Nephron progenitor cell (in vitro differentiated cells): ENCODE measurements at places on chromosomes 3 and 15.

DNA sequence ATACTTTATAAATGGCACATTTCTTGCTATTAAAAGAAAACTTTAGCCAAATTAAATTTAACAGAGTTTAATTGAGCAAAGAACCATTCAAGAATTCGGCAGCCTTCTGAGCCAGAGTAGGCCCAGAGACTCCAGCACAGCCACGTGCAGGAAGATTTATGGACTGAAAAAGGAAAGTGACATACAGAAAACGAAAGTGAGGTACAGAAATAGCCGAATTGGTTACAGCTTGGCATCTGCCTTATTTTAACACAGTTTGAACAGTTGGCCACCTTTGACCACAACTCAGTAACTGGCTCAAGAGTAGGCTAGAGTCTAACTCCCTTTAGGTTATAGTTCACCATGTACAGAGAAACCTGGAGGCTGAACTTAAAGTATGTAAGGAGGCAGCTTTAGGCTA is 17.6 kb downstream of the CFAP44 start:
- no peak for DNase-seq

DNA sequence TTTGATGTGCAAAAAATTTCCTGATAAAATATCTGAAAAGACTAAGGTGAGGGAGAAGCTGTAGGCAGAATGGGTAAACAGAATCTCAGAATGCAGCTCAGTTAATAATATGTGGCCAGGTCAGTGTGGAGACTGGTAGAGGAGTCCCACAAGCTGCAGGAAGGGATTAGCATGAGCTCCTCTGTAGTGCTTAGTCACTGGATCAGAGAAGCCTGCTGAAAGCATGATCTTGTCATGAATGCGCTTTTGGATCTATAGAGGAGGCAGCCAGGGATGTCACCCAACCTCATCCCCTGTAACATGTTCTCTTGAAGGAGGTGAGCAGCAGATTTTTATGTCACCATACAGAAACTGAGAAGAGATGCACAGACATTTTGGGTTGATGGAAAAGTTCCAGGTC is 1035.3 kb upstream of the GBE1 start:
- DNase-seq: no peak

GRCh38 chr3:143884861-143885260 is 36.6 kb upstream of the SLC9A9 start:
- DNase-seq: no peak

- no peak for DNase-seq
These were observed 686.3 kb downstream of the NTRK3 start for GRCh38 chr15:87570206-87570605.

GRCh38 chr3:128367221-128367620 is 99.5 kb downstream of the DNAJB8 start:
- no peak for DNase-seq

DNA sequence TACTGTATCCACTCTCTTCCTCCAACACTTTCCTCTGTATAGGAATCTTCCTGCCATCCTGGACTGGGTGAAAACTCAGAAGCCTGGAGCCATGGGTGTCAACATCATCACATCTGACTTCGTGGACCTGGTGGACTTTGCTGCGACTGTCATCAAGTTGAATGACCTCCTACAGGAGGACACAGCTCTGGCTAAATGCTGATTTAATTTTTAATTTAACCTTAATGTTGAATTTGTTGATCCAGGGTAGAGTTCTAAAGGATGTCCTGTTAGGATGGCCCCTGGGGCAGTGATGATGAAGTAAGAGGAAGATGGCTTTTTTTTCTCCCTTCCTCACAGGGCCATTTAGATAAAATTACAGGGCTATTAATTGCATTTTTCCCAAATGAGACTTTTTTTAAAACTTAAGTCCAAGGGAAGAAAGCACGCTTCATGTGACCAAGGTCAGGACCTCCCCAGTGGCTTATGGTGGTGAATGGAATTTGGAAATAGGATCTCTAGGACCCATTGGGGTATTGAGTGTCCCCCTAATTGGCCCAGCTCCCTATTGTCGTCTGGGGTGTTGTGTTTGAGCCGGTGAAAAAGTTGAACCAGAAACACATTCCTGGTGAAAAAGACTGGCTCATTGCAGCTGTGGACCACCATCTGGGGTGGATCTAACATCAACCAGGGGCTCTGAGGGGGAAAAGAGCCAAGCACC is 125.7 kb upstream of the ZBED2 start:
- no peak for DNase-seq

GRCh38 chr3:126835472-126836219 is 131.6 kb downstream of the CHCHD6 start:
- DNase-seq: no peak

- no peak for DNase-seq
These were observed 222.6 kb downstream of the OSBPL10 start for GRCh38 chr3:31758322-31758965.

GRCh38 chr3:69088063-69088462 is 3.3 kb downstream of the ARL6IP5 start:
- no peak for DNase-seq

DNA sequence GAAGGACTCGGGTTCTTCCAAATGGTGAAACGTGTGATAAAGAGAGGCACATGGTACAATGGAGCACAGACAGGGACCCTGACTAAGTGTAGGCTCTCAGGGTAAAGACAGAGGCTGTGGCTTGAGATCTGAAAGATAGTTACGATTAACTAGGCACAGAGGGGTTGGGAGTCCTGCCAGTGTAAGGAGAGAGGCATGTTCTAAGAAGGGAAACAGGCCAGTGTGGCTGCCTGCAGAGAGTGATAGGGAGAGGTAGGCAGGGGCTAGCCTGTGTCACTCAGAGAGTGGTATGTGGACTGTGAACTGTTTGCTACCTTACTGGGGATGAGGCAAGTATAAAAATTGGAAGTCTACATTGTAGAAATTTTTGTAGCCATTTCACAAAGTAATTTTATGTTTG is 109.5 kb downstream of the PEX5L start:
- no peak for DNase-seq

- no peak for DNase-seq
These were observed 44.1 kb upstream of the TP63 start for GRCh38 chr3:189586941-189587663.

- DNase-seq: no peak
These were observed 59.8 kb upstream of the MEX3B start for GRCh38 chr15:82105451-82106215.

- DNase-seq: no peak
These were observed 19.0 kb downstream of the SPATA12 start for GRCh38 chr3:57079474-57079831.

DNA sequence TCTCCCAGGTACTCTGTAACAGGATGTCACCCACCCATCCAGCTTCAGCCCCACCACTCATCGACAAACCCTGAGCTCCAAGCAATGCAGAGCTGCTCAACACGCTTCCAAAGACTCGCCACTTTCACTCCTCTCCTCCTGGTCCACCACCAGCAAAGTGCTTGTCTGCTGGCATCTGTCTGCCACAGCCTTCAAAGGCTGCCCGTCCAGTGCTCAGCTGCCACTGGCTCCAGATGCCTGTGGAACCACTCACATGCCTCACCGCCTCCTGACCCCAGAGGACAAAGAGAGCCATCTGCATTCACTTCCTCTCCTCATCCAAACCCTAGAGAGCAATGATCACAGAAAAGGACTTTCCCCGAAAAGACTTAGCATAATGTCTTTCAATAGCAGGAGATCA is 109.5 kb upstream of the OCA2 start:
- no peak for DNase-seq

DNA sequence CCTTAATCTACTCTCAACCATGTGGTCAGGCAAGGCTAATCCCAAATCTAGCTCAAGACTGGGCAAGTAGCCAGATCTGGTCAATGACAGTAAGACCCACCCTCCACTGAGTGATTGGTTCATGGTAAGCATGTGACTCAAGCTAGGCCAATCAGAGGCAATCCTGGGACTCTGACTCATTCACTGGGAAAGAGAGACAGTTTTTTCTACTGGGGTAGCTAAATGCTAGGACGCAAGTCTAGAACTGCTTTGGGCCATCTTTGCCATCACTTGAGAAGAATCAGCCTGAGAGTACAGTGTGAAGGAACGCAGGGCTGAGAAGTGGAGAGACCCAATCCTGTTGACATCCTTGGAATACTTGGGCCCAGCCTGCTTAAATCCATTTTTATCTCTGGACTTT is 9.4 kb upstream of the RAD18 start:
- no peak for DNase-seq

DNA sequence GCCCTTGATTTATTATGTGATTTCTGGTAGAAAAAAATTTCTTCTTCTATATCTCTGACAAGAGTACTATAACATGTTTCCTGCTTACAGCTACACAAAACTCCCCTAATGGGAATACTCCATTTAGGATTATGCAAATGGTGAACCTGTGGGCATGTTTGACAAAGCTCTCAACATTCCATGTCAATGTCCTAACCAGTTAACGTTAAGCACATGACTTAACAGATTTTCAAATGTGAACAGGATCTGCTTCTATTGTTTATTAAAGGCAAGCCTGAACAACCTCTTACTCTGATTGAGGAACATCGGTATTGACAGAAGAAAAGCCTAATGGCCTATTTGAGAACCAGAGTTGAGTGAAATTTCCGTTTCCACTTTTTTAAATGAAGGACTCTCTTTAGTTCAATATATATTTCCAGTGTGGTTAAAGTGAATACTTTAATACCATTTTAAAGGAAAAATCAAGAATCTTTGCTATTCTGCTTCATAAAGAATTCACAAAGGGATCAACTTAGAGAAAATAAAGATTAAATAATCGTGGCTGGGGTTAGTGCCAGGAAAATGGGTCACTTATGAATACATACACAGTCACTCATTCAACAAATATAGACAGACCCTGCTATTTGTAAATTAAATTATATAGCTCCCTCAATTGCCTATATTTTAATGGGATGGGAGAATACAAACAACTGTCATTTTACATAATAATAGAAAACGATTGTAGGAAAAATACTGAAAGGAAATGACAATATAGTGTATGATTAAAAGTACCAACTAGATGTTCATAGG is 300.3 kb upstream of the CBLB start:
- DNase-seq: no peak

- DNase-seq: no peak
These were observed 53.3 kb downstream of the SLC6A6 start for GRCh38 chr3:14455571-14456317.

GRCh38 chr15:59002418-59002859 is 15.0 kb downstream of the RNF111 start:
- no peak for DNase-seq

DNA sequence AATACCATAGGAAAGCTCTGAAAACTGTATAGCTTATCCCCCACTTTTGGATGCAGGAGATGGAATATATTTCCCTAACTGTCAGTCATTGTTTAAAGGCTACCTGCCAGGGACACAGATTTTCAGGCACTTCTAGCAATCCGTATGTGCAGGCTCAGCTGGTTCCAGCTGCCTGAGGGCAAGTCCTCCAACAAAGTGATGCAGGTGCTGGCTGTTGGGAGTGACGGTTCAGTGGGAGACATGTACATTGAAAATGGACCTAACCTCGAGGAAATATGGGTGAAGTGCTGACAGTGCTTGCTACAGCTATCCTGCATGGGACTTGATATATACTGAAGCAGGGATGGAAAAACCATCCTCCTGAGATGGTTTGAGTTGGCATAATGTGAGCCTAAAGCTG is 153.1 kb upstream of the GAP43 start:
- DNase-seq: no peak

- no peak for DNase-seq
These were observed 159.5 kb downstream of the C3orf70 start for GRCh38 chr3:184993394-184993793.

GRCh38 chr3:127373441-127374085 is 85.7 kb upstream of the PRR20G start:
- no peak for DNase-seq

DNA sequence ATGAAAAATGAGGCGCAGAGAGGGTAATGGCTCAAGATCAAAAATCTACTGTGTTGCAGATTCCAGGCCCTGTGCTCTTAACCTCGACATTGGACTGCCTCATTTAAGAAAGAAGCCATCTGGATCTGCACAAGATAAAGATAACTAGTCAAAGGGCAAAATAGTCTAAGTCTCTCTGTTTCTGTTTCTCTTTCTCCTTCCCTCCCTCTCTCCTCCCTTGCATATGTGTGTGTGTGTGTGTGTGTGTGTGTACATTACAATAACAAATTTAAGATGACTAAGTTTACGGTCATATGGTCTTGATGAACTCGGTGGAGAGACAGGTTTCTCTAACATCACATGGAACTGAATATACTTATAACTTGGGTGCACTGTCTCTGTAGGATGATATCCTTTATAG is 69.2 kb downstream of the MEIS2 start:
- DNase-seq: no peak

GRCh38 chr3:18740631-18741583 is 315.8 kb upstream of the SATB1 start:
- no peak for DNase-seq

GRCh38 chr3:109804697-109805096 is 467.4 kb upstream of the DPPA4 start:
- DNase-seq: no peak

DNA sequence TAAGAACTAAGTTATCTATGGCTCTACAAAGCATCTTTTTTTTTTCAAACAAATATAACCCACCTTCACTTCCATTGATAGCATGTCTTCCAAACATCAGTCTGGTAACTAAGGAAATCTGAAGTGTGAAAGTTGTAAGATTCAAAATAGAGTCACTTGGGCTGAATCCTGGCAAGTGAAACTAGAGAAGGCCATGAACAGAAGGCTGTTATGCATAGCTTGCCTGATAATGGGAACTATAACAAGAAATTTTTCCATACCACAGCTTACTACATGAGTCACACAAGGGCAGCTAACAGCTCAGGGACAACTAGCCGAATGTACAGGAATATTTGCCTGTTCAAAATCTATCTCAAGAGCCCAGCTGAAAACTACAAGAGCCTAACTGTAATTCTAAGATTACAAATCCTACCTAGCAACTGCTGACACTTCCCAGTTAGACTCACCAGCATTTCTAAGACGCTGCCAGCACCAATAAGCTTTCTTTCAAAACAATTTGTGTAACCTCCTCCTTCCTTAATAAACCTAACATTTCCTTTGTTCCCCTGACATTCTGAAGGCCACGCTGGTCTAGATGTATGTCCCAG is 1066.5 kb downstream of the PLOD2 start:
- no peak for DNase-seq

- DNase-seq: no peak
These were observed 18.4 kb downstream of the KLF13 start for GRCh38 chr15:31344823-31345605.

- no peak for DNase-seq
These were observed 436.1 kb upstream of the WNT5A start for GRCh38 chr3:55923207-55923606.

GRCh38 chr15:92545996-92546395 is 109.6 kb downstream of the FAM174B start:
- no peak for DNase-seq

GRCh38 chr3:134419960-134420321 is 45.7 kb upstream of the AMOTL2 start:
- DNase-seq: no peak

- no peak for DNase-seq
These were observed 7.2 kb downstream of the ARID3B start for GRCh38 chr15:74548241-74548640.

GRCh38 chr15:90062023-90062442 is 40.2 kb downstream of the IDH2 start:
- peak; percentile 60 for DNase-seq

DNA sequence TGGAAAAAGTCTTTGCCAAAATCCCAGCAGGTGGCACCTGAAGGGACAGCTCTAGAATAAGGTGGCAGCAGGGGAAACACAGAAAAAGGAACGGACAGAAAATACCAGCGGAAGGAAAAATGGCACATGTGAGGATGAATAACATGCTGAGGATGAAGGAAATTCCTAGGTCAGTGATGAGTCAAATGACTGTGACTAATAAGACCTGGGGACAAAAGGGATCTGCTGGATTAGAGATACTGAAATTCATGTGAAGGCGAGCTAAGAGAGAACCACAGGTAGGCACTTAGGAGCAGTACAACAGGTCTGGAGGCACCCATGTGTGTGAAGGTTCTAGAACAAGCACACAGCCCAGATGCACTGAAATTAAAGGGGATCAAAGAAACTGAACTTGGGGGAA is 482.5 kb downstream of the FOXP1 start:
- DNase-seq: no peak
